H4 (cell line): ENCODE measurements at places on chromosomes 3 and 15.

- no peak for DNase-seq
These were observed 60.0 kb downstream of the NMNAT3 start for GRCh38 chr3:139617672-139618268.

DNA sequence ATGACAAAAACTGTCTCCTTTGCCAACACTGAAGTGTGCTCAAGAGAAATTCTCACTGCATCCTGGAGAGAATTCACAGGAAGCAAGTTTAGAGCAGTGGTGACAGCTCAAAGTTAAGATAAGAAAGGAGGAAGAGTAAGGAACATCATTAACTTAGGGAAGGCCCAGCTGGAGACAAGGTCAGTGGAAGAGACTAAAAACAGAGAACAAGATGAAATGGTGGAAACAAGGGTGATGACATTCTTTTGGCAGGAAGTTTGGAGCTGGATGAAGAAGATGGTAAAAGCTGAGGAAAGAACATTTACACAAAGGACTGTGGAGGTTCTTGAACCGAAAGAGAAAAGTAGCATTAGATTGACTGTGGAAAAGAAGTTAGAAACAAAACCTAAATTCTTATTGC lies 6.7 kb upstream of the SUCLG2 start:
- DNase-seq: no peak

DNA sequence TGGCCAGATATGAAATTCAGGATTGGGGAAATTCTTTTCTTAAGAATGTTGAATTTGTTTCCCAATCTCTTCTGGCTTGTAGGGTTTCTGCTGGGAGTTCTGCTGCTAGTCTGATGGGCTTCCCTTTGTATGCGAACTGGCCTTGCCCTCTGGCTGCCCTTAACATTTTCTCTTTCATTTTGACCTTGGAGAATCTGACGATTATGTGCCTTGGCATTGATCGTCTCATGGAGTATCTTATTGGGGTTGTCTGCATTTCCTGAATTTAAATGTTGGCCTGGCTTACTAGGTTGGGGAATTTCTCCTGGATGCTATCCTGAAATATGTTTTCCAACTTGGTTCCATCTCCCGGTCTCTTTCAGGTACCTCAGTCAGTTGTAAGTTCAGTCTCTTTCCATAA lies 152.2 kb downstream of the CFAP20DC start:
- no peak for DNase-seq

DNA sequence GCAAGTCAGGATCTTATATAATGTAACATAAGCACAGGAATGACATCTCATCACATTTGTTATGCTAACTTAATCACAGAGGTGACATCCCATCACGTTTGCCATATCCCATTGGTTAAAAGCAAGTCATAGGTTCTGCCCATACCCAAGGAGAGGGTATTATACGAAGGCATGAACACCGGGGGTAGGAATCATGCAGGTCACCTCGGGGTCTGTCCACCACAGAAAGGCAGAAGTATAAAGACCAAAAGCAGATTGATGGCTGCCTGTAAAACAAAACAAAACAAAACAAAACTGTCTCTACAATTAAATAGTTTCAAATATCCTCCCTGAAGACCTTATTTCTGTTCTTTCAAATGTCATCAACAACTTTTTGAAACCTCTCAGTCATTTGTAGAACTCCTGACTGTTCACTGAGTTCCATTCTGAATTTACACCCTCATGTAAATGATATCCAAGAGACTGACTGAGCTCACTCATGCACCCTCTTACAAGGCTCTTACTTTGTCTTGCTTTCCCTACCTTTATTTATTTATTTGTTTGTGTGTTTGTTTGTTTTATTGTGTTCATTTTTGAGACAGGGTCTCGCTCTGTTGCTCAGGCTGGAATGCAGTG lies 22.7 kb upstream of the ZNF639 start:
- no peak for DNase-seq

- no peak for DNase-seq
These were observed 1.0 kb upstream of the SLTM start for GRCh38 chr15:58934521-58934920.

- no peak for DNase-seq
These were observed 34.7 kb downstream of the OXNAD1 start for GRCh38 chr3:16299746-16300145.

- peak; percentile 11 for DNase-seq
These were observed 551.1 kb downstream of the NAALADL2 start for GRCh38 chr3:175410251-175410650.

GRCh38 chr15:89333011-89333860 lies 1.4 kb downstream of the POLG start:
- DNase-seq: no peak

- DNase-seq: peak; percentile 23
These were observed 33.1 kb upstream of the UBE2Q2 start for GRCh38 chr15:75809986-75810750.

DNA sequence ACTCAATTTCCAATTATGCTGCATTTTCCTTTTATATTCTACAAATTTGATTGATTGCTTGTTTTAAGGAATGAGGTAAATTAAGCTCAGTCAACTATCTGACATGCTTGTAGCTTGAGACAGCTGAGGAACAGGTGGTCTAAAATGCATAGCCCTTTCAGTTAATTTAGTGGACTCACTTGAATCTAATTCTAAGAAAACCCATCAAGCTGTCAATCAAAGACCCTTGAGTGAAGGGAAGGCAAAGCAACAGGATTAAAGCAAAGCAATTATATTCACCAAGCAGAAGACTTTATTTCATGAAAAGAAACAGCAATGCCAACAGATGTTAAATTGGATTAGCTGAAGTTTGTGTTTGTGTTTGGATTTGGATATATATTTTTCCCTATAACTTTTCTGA lies 228.5 kb downstream of the ARPP21 start:
- DNase-seq: no peak

DNA sequence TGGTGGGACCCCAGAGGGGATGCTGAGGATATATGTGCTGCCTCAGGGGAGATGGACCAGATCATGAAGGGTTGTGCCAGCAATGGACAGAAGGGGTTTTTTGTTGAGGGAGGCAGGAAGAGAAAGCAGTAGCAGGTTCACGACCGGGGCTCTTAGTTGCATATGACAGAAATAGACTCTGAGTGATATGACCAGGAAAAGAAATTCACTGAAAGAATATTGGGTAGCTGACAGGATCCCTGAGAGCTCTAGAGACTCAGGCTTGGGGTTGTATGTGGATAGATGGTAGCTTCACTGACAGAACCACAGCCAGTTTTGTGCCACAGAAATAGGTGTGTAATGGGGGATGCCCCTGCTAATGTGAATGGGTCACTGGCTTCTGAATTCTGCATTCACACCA lies 241.6 kb downstream of the ZNF621 start:
- no peak for DNase-seq

DNA sequence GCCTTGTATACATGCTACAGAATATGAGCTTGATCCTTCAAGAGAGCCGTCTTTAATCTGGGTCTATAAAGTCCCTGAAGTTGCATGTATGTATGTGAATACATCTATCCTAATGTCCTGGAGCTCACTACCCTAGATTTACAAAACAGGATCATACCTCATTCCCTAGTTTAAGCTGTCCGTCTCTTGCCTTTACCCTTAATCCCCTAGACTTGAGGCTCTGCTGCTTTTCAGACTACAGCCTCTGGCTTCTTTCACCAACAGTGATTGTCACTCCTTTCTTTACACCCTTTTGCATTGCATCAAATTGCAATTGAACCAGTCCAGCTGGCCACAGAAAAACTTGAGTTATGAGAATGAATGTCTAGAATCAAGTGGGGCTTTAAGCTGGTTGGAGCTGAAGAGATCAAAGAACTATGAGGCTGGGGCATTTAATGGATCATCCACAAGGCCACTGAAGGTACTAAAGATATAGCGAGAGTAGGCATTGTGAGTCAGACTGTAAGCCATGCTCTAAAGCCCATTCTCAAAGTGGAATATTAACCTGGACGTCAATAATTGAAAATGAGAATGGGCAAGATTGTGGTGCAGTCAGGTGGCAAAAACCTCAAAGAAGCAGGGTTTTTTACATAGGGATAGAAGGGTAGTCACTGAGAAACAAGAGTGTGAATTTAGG lies 12.3 kb upstream of the PLD1 start:
- DNase-seq: no peak

- DNase-seq: no peak
These were observed 1090.9 kb downstream of the ROBO2 start for GRCh38 chr3:78130741-78131290.

- no peak for DNase-seq
These were observed 17.2 kb upstream of the SLC6A11 start for GRCh38 chr3:10798600-10799367.

DNA sequence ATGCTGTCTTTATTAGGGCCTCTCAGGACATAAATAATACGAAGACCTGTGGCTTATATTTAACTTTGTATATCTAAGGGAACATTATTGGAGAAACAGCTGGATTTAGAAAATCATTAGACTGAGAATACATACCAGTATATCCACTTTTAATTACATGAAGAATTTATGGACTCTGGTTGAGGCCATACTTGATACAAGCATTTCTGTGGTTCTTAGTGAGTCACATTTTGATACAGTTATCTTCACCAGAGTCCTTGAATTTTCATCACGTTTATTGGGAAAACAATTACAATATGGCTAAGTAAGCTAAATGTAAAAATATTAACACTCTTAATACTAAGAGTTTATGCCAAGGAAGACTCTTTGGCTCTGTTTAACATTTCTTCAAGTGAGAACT lies 9.9 kb downstream of the KIF23 start:
- DNase-seq: no peak

DNA sequence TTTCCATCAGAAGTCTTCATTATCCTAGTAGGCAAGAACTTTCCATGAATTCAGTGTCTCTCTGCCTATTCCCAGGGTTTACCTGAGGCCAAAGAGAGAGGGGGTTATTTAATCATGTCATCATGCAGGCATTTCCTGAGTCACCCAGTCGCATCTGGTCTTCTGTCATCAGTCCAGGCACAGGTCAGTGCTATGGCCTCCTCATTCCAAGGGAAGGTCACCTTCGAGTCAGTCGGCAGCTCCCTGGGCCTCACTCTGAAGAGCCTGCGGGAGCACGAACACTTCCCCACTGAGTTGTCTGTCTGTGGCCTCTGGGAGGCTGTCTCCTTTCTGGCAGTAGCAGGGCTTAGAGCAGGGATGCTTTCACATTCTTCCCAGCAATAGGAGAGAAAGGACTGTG lies 26.2 kb upstream of the LRTM1 start:
- DNase-seq: peak; percentile 68

DNA sequence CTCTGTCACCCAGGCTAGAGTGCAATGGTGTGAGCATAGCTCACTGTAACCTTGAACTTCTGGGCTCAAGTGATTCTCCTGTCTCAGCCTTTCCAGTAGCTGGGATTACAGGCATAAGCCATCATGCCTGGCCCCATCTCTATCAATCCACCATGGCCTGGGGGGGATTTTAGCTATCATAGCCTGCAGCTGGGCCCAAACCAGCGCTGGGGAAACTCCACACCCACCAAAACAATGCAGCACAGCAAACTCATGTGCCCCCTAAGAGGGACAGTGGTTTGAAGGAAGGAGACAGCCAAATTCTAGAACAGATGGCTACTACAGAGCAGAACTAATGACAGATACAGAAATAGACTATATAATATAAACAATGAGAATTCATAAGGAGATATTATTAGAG lies 13.8 kb upstream of the NSMCE3 start:
- no peak for DNase-seq

GRCh38 chr3:72761410-72761809 lies 86.8 kb downstream of the SHQ1 start:
- no peak for DNase-seq

- no peak for DNase-seq
These were observed 2.0 kb downstream of the GP5 start for GRCh38 chr3:194396859-194397756.

DNA sequence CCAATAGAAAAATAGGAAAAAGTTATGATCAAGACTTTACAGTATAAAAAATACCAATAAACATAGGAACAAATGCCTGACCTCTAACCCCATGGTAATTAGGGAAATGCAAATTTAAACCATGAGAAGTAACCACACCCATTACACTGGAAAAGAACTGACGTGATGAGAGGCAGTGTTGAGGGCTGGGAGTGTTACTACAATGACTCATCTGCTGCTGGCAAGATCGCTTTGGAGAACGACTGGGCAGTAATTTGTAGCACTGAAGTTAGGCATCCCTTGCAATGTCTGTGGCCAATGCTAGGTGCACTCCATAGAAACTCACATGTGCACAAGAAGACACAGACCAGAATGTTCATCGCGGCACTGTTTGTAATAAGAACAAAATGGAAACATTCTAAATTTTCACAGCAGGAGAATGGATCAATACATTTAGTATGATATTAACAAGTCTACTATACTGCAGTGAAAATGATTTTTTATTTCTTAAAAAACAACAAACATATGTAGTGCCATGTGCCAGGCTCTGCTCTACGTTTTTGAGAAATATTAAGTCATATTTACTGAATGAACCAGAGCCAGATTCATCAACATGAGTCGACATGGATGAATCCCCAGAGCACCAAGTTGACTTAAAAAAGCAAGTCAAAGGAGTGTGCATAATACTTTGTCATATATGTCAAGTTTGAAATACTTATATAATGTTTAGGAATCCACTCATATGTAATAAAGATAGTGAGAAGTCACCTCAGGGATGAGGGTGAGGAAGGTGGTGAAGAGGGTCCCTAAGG lies 37.6 kb upstream of the EPHB3 start:
- DNase-seq: peak; percentile 81

DNA sequence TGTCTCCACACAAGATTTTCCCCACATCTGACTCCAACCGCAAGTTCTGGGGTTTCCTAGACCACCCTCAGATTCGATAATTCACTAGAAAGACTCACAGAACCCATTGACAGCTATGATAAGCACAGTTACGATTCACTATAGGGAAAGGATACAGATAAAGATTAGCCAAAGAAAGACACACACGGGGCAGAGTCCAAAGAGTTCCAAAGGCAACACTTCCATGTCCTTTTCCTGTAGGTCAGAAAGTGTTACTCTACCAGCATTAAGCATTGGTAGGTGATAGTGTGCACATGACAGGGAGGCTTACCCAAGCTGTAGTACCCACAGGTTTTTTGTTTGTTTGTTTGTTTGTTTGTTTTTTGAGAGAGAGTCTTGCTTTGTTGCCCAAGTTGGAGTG lies 48.1 kb downstream of the PHLDB2 start:
- DNase-seq: no peak

GRCh38 chr3:78977073-78977472 lies 790.7 kb downstream of the ROBO1 start:
- no peak for DNase-seq

GRCh38 chr15:71821547-71822129 lies 11.3 kb downstream of the NR2E3 start:
- no peak for DNase-seq

- DNase-seq: no peak
These were observed 72.0 kb upstream of the GLCE start for GRCh38 chr15:69088300-69088965.

DNA sequence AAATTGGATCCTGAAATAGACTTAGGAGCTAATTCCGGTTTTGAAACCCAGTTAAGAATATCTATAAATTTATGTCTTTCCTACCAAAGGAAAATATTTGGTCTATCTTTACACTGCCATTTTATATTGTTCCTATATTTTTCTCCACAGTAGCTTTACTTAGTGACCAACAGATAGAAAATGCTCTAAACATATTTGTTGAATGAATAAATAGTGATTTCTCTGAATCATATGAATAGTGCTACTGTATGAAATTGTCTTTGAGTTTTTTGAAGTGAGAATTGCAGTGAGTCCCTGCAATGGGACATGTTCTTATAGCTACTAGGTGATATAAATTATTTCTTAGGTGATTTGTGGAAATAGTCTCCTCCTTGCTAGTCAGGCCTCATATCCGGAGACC lies 18.5 kb upstream of the EID1 start:
- no peak for DNase-seq

GRCh38 chr3:155805204-155805801 lies 775 bp downstream of the C3orf33 start:
- DNase-seq: no peak

- DNase-seq: no peak
These were observed 141.5 kb downstream of the SATB1 start for GRCh38 chr3:18283680-18284079.
